Kasumi-1 (cell line): ENCODE measurements at places on chromosomes 2 and 18.

- DNase-seq, result no peak
Measured at GRCh38 chr18:37508207-37508606, 57.4 kb downstream of the CELF4 start.

DNA sequence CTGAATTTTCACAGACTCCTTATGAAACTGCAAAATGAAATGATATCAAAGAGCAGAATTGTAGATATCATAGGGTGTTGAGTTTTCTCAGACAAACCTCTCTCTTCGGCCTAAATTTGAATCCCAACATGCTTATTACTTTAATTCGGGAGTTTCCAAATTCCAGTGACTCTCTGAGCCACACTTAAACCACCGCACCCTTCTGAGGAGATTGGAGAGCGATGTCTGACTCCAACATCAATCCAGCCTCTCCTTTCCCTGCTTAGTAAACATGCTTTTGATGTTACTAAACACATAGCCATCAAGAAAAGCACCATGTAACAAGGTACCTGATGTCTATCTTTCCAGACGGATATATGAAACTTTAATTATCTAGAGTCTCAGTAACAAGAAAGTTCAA is 103.1 kb upstream of the ARHGAP28 start:
- no peak for DNase-seq

- DNase-seq, result no peak
Measured at GRCh38 chr2:189954989-189955388, 107.5 kb downstream of the MSTN start.

- DNase-seq, result no peak
Measured at GRCh38 chr2:96842600-96842999, 1.2 kb downstream of the ANKRD23 start.

- no peak for DNase-seq
Measured at GRCh38 chr18:23882616-23883276, 131.8 kb upstream of the TTC39C start.

DNA sequence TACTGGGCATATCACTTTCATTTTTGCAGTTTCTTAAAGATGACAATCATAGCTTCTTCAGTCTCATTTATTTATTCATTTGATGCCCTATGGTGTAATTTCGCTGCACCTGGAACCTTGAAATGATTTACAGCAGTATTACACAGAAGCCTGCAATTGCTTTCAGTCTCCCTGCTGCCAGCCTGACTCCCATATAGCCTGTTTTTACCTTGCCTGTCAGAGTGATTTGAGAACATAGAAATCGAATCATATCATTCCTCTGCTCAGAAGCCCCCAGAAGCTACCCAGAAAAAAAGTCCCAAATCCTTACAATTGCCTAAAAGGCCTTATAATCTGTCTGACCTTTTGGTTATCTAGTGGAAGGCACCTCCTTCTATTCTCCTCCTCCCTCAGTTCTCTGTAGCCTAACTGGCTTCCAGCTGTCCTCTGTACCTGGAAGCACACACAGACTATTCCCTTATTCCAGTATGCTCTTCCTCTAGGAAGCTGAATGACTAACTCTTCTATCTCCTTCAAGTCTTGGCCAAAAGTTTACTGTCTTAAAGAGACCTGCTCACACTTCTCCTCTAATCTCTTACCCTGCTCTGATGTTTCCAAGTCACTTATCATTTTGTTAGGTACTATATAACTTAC is 12.6 kb downstream of the SCN3A start:
- DNase-seq, result no peak

GRCh38 chr2:95231723-95232122 is 24.4 kb downstream of the ZNF892 start:
- DNase-seq, result peak; percentile 67

DNA sequence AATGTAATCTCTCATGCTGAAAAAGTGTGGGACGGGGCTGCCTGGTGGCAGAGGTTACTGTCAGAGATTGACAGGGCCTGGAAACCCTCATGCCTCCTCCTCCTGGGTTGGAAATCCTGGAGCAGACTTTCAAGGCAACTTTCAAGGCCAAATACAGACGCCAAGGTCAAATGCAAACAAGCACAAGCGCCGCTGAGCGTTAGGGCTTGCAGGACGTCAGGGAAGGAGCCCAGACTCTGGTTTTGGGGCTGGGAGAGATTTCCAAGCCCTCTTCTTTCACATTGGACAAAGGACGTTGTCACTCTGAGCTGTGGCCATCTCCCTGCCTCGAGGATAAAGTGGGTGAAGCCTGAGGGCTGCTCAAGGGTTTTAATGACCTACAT is 120.1 kb downstream of the TWIST2 start:
- no peak for DNase-seq
